Activated naive CD8-positive, alpha-beta T cell treated with anti-CD3 and anti-CD28 coated beads, Interleukin-2, amount 10 ng/mL, durations not matched to agents 7 days and 5 days (primary cell): ENCODE measurements at places on chromosomes 5 and 9. TPM values are rescaled to one million over a fixed set of nuclear protein-coding genes. Genes with fewer than 3 reads are reported as not detected.
A peak's percentile ranks its signal among the peaks of the same experiment; 100 is the strongest.

GRCh38 chr9:129626625-129627284, 792 bp downstream of the NTMT1 start:
- H3K4me3 ChIP-seq: peak overlapping the region; percentile 85
- peaks cover 6% of the 10 kb centered on the region for H3K36me3 ChIP-seq
- peaks cover 33% of the 10 kb centered on the region for H3K4me1 ChIP-seq
- H3K27me3 ChIP-seq: peaks cover 7% of the 10 kb centered on the region
- DNase-seq: peak; percentile 61

GRCh38 chr5:139816566-139816965, 21.0 kb downstream of the PSD2 start:
- peaks cover 3% of the 10 kb centered on the region for H3K27me3 ChIP-seq
- no peaks in the 10 kb centered on the region for H3K36me3 ChIP-seq
- no peak overlapping the region for H3K27ac ChIP-seq
- peak; percentile 5 for DNase-seq
- H3K4me3 ChIP-seq: no peak overlapping the region

DNA sequence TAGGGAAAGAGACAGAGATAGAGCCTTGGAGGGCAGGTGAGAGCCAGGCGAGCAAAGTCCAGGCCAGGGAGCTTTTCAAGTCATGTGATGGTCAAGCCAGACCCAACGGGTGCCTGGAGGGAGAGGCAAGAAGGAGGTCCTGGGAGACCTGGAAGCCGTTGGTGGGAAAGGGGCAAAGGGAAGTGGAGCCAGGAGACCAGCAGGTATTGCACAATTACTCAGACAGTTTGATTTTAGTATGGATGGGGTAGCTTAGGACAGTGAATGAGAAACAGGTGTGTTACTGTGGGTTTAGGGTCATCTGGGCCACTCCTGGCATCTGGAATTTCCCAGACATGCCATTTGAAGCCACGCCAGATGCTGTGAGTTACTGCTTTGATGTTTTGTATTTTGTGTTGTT, 5.1 kb downstream of the SECISBP2 start:
- peaks cover 25% of the 10 kb centered on the region for H3K4me1 ChIP-seq
- H3K27me3 ChIP-seq: no peaks in the 10 kb centered on the region
- H3K27ac ChIP-seq: no peak overlapping the region
- H3K4me3 ChIP-seq: no peak overlapping the region

- no peaks in the 10 kb centered on the region for H3K36me3 ChIP-seq
- H3K4me1 ChIP-seq: no peaks in the 10 kb centered on the region
- DNase-seq: no peak
- H3K4me3 ChIP-seq: no peak overlapping the region
Measured at GRCh38 chr9:115507148-115507547, 389.2 kb upstream of the TNC start.

DNA sequence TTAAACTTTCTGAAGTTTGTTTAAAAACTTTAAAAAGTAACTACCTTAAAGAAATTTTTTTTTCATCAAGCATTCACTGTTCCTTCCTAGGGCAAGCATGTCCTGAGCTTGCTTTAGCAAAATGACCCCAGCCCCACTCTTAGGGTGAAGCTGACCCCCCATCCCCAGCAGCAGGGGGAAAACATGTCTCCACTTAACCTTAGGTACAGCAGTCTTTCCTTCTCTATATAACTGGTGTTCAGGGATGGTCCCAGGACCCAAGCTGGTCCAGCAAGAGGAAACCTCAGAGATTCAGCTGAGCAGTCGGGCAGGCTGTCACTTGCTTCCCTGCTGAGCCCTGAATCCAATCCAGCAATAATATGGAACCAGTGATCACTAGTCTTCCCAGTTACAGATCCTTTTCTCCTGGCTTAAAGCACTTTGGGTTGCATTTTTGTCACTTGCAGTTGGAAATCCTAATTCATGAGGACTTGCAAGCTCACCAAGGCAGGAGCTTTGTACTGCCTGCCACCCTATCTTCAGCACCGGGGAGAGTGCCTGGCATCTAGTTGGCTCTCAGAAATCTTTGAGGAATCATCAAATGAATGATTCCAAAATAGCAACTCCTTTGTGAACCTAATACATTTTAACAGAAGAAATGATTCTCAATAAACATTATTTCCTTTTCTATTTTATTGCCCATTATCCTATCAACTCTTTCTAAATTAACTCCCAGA, 91.2 kb downstream of the FSTL4 start:
- DNase-seq: no peak
- H3K27ac ChIP-seq: no peak overlapping the region
- no peaks in the 10 kb centered on the region for H3K36me3 ChIP-seq

GRCh38 chr9:123657099-123657498, 272.8 kb downstream of the DENND1A start:
- no peak overlapping the region for H3K4me3 ChIP-seq
- peaks cover 4% of the 10 kb centered on the region for H3K4me1 ChIP-seq
- peaks cover 11% of the 10 kb centered on the region for H3K36me3 ChIP-seq
- no peaks in the 10 kb centered on the region for H3K27me3 ChIP-seq
- DNase-seq: no peak
- H3K27ac ChIP-seq: no peak overlapping the region

The BRD9 gene
- total RNA-seq: 65.6 TPM

The EPB41L4B gene
- not detected for total RNA-seq
